HTR-8/SVneo (cell line): ENCODE measurements at places on chromosomes 5 and 9.
A peak's percentile ranks its signal among the peaks of the same experiment; 100 is the strongest.

GRCh38 chr5:53930457-53930856 lies 370.0 kb downstream of the NDUFS4 start:
- peak; percentile 28 for DNase-seq

DNA sequence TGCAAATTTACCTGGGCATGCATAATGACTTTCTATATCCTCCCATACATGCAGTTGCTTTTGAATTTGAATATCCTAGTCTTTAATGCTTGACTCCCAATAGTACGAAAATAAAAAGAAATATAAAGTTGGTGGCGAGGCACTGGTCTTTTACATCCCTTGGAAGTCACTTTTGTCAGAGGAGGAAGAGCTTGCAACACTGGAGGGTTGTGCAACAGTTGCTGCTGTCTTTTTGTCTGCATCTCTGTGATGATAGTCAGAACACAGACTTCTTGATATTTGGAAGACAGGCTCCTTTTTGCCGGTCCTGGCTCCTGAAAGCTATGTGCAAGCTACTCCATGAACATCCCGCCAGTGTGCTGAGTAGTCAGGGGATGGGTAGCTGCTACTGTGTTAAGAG lies 16.8 kb upstream of the SGCD start:
- no peak for DNase-seq

DNA sequence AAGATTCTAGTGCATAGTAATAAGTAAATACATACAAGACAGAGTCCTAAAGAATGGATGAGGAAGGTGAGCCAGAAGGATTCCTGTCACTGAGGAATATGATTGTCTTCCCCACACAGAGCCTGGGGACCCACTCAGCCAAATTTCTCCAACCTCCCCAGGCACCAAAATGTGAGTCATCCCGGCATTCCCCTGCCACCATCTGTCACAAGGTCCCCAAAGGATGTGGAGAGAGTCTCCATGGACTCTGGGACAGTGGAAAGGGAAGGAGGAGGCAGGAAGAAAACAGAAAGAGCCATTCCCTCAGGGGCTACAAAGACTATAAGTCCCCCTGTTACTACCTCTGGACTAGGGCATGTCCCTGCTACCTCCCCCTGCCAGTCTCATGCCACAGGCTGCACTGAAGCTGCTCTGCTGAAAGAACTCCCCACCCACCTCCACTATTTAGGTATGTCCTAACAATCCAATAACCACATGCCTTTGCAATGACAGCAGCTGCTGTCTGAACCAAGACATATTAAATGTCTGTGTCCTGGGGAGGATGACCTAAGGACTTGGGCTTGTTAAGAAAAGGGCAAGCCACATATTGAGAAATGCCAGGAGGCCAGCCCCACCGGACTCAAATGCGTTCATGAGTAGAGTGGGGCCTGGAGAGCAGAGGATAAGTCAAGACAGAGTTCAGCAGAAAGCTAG lies 10.7 kb upstream of the OR5C1 start:
- DNase-seq = peak; percentile 59

- DNase-seq = no peak
Measured at GRCh38 chr5:50415912-50416311, 25.2 kb downstream of the EMB start.

DNA sequence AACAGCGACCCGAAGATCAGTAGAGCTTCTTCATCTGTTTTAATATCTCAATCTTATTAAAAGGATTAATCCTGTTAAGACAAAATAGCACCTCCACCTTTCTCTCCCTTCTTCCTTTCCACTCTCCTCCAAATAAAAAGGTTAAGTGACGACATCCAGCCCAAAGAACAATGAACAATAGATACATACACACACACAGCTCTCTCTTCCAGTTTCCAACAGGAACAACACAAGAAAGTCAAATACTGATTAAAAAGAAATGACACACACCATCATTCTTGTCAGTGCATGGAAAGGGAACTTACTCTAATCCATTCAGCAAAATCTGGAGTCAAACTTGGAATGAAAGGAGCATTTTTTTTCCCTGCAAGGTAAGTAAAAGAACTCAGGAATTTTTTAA lies 2.8 kb downstream of the ARL15 start:
- DNase-seq = no peak

- no peak for DNase-seq
Measured at GRCh38 chr5:15558681-15559080, 58.7 kb downstream of the FBXL7 start.

DNA sequence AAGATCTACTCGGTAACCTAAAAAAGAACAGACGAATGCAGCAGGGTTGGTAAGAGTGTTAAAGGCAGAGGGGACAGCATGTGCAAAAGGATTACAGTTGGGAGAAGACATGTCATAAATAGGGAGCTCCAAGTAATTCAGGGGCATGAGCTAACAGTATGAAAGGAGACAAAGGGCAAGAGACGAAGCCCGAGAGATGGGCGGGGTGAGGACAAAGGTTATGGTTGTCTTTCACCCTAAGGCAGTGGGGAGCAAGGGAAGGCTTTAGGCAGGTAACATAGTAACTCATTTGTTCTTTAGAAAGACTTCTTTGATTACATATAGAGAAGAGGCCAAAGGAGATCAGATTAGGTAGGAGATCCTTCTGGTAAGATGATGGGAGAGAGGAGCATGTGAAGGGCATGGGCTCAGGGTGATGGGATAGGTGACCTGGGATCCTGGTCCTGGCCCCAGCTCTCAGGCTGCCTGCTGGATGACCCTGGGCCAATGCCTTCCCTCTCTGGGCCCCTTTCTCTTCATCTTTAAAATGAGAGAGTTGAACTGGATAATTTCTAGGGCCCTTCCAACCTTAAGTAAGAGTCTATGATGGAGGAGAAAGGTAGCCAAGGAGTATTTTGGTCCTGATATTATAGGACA lies 19.5 kb downstream of the MORN5 start:
- no peak for DNase-seq

GRCh38 chr5:114500756-114501155 lies 138.9 kb downstream of the KCNN2 start:
- no peak for DNase-seq

- no peak for DNase-seq
Measured at GRCh38 chr9:137478613-137478961, 19.5 kb upstream of the NSMF start.

DNA sequence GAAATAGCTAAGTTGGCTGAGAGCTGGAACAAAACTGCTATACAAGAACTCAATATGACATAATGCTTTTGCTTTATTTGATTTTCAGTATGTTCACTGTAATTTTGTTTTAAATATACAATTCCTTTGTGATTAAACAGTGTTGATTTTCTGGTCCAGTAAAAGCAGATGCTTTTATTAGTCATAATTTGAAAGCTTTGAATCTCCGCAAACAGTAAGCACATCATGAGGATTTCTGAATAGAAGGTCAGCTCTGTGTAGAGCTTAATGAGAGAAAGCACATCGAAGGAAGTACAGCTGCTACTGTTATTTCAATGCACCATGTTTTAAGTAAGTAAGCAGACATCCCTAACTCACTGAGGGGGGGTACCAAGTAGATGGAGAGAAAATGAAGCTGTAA lies 701.3 kb upstream of the ACO1 start:
- DNase-seq = no peak

DNA sequence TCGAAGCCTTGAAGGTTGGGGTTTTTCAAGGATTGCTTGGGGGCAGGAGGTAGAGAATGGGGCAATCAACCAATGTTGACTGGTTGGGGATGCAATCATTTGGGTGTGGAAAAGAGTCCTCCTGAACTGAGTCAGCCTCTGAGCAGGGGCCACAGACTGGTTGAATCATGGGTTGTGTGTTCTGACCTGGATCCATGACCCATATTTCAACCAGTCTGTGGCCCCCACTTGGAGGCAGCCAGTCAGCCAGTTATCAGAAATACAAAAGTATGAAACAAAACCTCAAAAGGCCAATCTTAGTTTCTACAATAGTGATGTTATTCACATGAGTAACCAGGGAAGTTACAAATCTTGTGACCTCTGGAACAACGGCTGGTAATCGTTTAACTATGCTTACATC lies 81.4 kb upstream of the RANBP6 start:
- DNase-seq = no peak

GRCh38 chr9:8895861-8896224 lies 1096.3 kb upstream of the DMAC1 start:
- no peak for DNase-seq

- DNase-seq = no peak
Measured at GRCh38 chr9:70205366-70206020, 53.3 kb upstream of the SMC5 start.

DNA sequence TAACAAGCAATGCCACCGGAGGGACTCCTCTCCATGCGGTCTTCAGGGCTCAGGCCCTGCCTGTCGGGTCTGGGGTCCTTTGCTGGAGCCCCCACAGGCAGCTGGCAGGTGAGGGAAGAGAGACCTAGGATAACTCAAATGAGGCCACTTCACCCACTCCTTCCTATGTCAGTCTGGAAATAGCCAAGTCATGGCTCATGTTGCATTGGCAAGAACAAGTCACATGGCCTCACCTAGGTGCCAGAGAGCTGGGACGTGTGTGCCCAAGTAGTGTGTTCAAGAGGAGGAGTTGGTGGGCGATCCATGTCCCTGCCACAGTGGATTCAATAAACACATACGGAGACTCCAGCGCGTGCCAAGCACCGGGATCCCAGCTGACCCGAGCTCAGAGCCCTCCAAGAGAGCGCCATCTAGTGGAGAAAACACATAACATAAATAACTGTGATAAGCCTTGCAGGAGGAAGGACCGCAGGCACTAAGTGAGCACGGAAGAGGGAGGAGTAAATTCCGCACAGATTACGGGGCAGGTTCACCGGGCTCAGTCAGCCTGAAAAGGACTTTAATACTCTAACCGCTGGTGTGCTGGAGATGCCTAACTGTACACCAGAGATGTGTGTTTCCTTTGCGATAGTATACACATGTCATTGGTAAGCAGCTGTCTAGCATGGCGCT lies 580.8 kb downstream of the CCDC171 start:
- DNase-seq = peak; percentile 58

DNA sequence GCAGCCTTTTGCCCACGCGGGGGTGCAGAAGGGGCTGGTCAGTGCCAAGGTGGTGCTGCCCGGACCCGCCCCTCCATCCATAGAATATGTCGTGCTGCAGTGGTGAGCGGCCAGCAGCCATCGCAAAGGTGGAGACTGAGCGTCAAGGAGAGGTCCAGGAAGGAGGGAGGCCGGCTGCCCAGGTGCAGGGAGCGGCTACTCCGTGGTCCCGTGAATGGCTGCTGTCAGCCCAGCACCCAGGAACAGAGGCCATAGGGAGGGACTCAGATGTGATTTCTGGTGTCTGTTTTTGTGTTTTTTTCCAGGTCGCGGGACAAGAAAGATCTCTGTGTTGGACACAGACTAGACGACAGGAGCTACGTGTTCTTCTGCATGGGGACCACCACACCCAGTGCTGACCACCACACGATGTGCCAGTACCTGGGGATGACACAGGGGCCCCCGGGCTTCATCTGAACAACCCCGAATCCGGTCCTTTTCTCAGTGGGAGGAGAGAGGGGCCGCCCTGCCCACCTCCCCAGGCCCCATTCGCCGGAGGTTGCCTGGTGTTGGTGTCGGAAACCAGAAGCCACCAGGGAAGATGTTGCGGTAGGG lies 29.0 kb downstream of the PAEP start:
- DNase-seq = no peak

DNA sequence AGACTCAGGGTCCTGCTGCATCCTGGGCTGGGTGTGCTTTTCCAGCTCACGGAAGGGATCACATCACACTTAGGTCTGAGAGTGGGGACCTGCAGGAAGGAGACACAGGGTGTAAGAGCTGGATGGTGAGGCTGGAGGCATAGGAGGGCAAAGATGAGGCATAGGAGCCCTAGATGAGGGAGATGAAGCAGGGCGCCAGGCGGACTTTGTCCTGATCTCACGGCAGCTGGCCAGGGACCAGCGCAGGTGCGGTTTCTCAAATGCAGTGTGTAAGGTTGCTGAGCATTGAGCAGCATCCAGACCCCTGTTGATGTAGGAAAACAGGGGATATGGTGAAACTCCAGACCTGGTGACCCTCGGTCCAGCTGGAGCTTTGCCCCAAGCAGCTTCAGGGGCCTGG lies 156.5 kb downstream of the PSAT1 start:
- no peak for DNase-seq

DNA sequence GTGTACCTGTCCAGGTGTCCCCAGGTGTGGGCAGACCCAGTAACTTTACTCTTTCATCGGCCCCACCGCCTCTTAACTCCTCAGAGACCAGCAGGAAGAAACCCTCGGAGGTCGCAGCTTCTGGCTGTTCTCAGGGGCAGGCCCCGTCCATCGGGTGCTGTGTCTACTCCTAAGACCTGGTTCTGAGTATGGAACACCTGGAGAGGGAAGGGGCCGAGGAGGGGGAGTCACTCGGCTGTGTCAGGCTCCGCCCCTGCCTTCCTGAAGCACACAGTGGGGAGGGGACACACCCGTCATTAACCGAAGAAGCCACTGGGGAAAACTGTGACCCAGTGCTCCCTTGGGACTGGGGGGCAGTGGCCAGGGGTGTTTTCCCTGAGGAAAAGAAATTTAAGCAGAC lies 22.3 kb downstream of the NTNG2 start:
- DNase-seq = no peak

- peak; percentile 33 for DNase-seq
Measured at GRCh38 chr9:97954550-97954989, 16.6 kb upstream of the HEMGN start.

GRCh38 chr9:8282535-8282934 lies 483.0 kb upstream of the DMAC1 start:
- DNase-seq = no peak

- DNase-seq = no peak
Measured at GRCh38 chr5:10552183-10553143, 11.4 kb upstream of the ANKRD33B start.

GRCh38 chr5:72841756-72842535 lies 25.5 kb downstream of the TNPO1 start:
- no peak for DNase-seq

DNA sequence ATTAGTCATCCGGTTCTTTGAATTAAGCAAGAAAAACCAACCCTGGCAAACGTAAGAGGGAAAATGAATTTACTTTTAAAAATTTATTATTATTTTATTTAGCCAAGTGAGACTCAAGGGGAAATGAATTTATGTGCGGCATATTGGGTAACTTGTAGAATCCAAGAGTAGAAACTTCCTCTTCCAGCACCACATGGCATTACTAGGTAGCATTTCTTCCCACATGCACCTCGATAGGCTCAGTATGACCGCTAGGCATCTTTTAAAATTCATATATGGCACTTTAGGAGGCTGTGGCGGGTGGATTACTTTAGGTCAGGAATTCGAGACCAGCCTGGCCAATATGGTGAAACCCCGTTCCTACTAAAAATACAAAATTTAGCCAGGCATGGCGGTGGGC lies 17.6 kb upstream of the MYO10 start:
- DNase-seq = no peak

DNA sequence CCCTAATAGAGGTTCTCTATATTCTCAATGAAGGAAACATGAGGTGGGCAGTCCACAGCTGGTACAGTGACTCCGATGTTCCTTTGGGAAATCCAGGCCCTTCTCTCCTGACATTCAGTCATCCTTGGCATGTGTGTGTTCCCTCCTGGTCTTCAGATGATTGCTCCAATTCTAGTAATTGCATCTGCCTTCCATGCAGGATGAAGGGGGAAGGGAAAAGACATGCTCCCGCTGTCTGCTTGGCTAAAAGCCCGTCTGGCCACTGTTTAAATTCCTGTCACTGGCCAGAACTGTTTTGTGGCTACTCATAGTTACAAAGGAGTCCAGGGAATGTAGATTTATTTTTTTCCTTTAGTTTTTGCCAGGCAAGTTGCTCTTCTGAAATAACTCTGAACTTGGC lies 65.0 kb downstream of the MAST4 start:
- DNase-seq = no peak
